ENCODE measurements at places on chromosomes 5 and 9.

DNA sequence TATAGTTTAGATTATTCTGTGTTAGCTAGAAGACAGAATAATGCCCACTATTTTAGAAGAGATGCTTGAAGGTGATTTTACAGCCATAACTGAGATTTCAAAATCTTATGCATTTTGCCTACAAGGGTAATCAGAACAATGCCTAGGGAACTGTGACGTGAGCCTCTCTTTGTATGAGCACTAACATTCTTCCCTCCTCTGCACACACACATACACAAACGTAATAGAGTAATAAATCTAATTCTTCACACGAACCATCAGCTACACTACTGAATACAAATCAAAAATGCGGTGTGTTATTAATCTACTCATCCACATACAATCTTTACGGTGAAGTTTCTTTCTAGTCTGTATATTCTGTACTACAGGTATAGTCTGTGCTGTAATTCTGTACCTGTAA, 227.8 kb downstream of the PLK2 start:
- DNase-seq, result no peak

GRCh38 chr9:79929285-79929684, 357.5 kb downstream of the TLE4 start:
- DNase-seq, result no peak

DNA sequence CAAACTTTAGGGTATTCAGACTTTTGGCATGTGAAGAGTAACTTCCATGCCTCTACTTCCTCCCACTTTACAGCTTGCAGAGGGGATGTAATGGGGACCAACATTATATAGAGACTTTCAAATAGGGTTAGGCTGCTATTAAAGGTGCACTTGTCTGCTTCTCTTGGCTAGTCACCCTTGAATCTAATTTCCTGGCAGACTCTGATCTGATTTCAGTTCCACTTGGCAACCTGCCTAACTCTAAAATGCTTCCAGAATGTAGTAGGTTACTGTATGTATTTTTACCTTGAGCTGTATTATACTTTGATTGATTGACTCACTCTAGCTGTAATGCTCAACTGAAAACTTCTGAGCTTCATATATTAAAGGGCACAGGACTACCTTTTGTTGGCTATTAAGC, 693.4 kb downstream of the KCTD16 start:
- DNase-seq, result no peak

DNA sequence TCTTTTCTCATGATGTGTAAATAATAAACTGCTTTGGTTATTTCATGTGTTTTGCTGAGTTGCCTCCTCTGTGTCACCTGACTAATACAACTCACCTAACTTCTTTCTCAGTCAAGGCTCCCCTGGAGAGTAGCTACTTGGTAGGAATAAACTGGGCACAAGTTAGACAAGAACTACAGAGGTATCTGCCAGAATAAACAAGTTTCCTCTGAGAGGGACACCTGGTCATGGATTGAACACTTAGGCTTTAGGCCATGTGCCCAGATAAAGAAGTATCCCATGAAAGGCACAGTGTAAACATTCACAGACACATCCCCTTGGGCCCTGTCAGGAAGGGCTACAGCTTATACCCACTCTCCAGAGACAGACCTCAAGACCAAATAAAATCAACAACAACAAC, 532.5 kb downstream of the KIF4B start:
- DNase-seq, result no peak

- no peak for DNase-seq
These were observed 241.4 kb upstream of the RPS23 start for GRCh38 chr5:82519558-82519957.

GRCh38 chr5:150762211-150762610, 3.4 kb upstream of the DCTN4 start:
- no peak for DNase-seq

DNA sequence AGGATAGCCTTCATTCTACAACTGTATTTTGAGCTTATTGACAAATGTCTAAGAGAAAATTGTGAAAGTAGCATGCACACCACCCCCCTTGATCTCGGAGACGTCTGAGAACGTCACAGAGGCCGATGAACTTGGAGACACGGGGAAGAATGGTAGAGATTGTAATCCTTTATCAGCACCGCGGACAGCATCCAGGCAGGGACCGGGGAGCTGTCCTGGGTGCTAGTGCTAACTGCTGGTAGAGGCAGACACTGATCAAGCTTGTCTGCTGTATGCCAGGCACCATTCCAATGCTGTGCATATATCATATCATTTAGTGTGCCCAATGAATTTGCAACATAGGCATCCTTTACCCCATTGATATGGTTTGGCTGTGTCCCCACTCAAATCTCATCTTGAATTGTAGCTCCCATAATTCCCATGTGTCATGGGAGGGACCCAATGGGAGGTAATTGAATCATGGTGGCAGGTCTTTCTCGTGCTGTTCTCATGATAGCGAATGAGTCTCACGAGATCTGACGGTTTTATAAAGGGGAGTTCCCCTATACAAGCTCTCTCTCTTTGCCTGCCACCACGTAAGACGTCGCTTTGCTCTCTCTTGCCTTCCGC, 98.8 kb downstream of the LHX2 start:
- no peak for DNase-seq

GRCh38 chr9:87554171-87554910, 56.7 kb downstream of the DAPK1 start:
- DNase-seq, result no peak

GRCh38 chr9:88734527-88734926, 199.5 kb downstream of the NXNL2 start:
- no peak for DNase-seq

DNA sequence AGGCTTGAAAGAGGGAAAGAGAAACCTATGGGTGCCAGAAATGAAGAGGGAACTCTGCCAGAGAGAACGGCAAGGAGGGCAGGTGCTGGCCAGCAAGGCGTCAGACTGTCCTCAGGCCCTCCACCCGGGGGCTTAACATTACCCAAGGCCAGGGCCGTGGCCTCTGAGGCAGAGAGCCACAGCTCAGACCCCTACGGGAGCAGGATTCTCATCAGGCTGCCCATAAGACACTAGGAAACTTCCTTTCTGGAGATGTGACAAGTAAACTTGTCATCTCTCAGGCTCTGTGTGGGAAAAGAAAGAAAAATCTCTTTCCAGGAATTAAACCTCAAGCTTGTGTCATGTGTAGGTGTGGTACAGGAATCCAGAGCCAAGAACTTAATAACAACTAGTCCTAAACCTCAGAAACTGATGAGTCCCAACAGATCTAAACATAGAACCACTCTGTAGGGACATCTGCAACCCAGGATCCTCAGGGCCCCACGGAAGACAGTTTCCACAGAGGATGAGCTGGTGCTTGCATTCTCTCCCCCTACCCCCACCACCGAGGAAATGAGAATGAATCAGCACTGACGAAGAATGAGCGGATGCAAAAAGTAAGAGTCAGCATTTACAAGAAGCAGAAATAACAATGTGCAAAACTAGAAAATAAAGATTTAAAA, 74.3 kb downstream of the DCP2 start:
- DNase-seq, result no peak

DNA sequence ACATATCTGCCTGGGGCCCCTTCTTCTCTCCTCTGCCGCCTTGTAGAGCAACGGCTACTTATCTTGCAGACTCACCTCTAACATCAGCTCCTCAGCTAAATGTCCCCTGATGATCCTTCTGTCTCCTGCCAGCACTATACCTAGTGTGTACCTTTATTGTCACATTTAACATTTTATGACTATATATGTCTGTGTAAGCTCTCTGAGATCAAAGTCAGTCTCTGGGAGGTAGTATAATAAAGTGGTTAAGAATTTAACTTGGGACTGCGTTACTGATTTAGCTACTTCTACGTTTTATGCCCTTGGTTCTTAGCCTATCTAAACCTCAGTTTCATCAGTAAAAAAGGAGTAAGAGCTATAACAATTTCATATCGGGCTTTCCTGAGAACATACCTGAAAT, 2.2 kb downstream of the TMED7 start:
- DNase-seq, result no peak

DNA sequence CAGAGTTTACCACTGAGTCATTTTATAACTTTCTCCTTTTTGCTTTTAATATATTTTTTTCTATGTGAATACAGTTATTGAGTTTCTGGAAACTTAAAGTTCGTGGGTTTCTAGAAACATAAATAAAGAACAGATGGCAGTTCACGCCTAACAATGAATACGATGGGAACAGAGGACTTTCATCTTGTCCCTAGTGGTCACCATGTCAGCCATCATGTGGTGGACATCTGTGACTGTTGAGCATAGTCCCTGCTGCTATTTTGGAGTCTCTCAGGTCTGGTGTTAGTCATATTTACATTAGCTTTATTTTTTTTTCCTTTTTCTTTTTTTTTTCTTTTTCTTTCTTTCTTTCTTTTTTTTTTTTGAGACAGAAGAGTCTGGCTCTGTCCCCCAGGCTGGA, 85.3 kb downstream of the XRCC4 start:
- DNase-seq, result no peak

GRCh38 chr9:36547598-36547997, 25.1 kb upstream of the MELK start:
- DNase-seq, result no peak

GRCh38 chr5:33235304-33235703, 205.5 kb upstream of the TARS1 start:
- no peak for DNase-seq

DNA sequence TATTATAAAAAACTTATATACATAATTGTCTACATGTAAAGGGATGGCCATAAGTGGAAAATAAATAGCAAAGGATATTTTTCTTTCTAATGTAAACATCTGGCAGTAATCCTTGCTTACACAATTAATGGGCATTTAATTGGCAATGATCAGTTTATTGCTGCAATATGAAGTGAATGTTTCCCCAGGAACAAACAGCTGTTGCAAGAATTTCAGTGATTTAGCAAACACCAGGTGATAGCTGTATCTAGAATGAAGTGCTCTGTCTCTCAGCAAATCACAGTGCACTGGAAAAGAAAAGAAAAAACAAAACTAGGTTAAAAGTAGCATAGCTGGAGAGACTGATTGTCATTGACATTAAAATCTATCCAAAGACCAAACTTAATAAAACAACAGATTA, 594.5 kb upstream of the ARRDC3 start:
- no peak for DNase-seq

DNA sequence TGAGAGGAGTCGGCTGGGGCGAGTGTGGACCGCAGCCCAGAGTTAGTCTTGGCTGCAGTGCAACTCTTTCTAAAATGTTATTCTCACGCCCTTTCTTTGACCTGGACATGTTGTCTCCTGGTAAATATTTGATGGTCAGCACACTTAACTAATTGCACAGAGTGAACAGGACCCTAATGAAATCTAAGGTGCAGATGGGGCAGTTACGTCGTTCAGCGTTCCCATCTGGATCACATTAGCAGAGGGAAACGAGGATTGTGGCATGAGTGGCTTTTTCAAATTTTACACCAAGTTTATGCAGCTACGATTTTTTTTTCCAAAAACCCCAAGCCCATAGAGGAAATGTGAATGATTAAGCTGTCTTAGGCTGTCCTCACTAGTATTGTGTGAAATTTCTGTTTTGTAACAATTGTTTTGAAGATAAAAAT, 483 bp downstream of the C9orf85 start:
- DNase-seq, result no peak

GRCh38 chr9:131145245-131145644, 19.9 kb downstream of the NUP214 start:
- DNase-seq, result no peak

GRCh38 chr9:132481053-132481849, 71.2 kb downstream of the CFAP77 start:
- DNase-seq, result no peak

GRCh38 chr5:159864885-159865691, 51.2 kb upstream of the ADRA1B start:
- no peak for DNase-seq

DNA sequence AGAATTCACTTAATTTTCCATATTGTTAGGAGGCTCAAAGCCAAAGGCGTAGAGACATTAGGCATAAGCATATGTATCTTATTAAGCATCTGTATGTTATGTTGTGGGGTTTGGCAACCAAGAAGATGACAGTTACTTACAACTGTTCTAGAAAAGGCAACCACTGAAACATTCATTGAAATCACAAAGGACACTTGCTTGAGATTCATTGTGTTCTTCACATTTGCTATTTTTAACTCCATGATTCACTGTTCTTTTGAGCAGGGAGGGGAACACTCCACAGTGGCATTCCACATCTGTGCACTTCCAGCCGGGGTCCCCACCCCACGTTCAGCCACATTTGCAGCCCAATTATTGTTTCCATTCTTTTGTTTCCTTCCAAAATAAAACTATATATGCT, 107.1 kb downstream of the PALM2AKAP2 start:
- DNase-seq, result no peak

DNA sequence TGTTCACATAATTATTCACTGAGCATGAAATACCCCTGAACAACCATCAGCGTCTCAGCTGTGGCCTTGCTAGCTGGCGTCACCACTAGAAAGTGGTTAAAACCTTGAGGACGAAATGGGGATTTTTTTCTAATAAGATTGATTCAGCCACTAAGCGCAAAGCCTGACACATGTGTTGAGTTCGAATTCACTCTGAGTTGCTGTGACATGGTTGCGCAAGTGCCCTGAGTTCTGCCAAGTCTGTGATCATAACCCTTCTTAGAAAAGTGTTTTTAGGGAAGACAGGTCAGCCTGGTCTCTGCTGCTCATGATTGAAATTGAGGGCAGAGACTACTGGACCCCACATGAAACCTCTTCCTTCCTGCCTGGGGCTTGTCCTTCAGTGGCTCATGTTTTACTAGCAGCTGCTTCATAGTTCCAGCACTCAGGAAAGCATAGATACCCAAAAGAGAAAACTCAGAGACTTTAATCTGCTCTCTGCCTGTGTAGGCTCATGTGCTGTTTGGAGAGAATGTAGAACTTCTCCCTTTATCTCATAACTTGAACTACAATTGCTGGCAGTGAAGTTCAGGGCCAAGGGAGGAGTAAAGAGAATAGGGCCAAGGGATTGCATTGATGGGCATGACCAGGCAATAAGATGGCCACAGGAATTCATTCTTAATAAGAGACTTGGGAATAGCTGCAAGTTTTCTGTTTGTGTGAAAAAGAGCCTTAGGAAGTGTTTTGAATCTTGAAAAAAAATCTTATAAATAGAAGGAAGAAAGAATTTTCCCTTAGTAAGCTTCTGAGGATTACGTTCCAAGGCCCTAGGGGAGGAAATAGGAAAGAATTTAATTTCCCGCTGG, 66.8 kb upstream of the CXCL14 start:
- no peak for DNase-seq

DNA sequence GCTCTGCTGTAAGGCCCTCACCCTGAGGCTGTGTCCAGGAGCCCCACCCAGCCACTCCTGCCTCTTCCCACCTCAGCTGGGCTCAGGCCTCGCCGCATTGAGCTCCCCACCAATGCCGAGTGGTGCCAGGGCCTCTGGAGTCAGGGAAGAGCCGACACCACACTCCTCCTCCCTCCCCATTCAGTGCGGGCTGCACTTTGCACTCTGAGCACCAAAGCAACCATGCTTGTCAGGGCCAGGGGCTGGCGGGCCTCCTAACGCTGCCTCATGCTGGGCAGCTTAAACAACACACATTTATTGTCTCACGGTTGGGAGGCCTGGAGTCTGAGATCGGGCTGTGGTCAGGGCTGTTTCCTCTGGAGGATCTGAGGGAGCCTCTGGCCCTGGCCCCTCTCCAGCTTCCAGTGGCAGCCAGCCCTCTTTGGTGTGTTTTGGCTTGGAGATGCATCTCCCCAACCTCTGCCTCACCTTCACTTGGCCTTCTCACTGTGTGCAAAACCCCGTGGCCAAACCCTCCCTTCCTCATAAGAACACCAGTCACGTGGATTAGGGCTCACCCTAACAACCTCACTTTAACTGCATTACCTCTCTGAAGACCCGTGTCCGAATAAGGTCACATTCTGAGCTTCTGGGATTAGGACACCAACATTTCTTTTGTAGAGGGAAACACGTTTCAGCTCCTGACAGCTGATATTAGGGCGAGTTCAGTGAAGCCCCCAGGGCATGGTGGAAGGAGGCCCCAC, 157.8 kb downstream of the MED10 start:
- no peak for DNase-seq
